ENCODE measurements at places on chromosomes 16 and 17. TPM values are rescaled to one million over a fixed set of nuclear protein-coding genes. Genes with fewer than 3 reads are reported as not detected.
A peak's percentile ranks its signal among the peaks of the same experiment; 100 is the strongest.

Gene NPIPA3
- 1.3 TPM for total RNA-seq

Gene TOX3
- total RNA-seq, result 20.2 TPM

Gene SRCIN1
- 6.7 TPM for total RNA-seq

Gene SULT1A2
- 0.35 TPM for total RNA-seq

Gene TMED6
- 0.31 TPM for total RNA-seq

Gene CLEC18C
- not detected for total RNA-seq

DNA sequence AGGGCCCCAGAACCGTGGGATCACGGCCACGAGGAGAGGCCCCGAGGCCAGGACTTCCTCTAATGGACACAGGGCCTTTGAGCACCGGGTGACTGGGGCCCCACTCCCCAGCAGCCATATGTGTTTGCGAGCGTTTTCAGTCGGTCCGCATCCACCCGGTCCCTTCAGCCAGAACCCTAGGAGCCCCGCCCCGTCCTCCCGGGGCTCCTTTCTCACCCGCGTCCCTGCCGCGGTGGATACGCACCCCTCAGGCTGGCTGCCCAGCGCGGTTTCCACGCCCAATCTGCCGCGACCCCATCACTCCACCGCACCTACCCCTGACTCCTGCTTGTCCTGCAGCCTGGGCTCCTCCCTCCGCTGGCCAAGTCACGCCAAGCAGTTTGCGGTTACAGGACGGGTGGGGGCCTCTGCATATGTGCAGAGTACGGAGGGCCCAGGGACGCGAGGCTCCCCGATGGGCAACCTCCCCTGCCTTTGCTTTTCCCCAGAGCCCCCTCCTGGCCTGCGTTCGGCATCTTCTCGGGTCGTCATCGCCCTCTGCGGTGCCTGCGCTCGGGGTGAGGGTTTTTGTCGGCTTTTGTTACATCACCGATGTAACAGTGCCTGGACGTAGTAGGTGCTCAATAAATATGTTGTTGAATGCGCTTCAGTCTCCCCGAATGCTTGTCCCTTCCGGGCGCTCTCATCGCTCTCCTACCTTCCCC is 1.0 kb upstream of the TTYH2 start:
- peak; percentile 75 for DNase-seq

GRCh38 chr17:14693382-14693781 is 392.5 kb downstream of the HS3ST3B1 start:
- no peak for DNase-seq

GRCh38 chr16:22232277-22233036 is 26.4 kb downstream of the EEF2K start:
- DNase-seq, result no peak

- no peak for DNase-seq
Observed at GRCh38 chr17:45692661-45693060, 91.5 kb upstream of the CRHR1 start.

DNA sequence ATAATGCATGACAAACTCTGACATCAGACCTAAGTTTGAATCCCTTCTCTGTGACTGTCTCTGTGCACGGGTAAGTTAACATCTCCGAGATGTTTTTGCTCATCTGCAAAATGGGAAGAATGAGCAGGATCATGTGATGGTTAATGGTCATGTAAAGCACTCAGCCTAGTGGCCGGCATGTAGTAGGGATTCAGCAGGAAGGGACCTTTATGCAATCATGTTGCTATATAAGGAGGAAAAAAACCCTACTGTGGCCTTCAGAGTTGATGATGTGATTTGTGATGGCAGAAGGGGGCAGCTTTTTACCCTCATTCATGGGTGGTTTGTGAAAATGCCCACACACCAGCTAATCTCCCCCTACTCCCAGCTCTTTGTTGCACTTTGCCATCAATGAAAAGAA is 24.1 kb downstream of the CLEC16A start:
- DNase-seq, result no peak

- no peak for DNase-seq
Observed at GRCh38 chr16:49443576-49443975, 70.0 kb downstream of the C16orf78 start.

DNA sequence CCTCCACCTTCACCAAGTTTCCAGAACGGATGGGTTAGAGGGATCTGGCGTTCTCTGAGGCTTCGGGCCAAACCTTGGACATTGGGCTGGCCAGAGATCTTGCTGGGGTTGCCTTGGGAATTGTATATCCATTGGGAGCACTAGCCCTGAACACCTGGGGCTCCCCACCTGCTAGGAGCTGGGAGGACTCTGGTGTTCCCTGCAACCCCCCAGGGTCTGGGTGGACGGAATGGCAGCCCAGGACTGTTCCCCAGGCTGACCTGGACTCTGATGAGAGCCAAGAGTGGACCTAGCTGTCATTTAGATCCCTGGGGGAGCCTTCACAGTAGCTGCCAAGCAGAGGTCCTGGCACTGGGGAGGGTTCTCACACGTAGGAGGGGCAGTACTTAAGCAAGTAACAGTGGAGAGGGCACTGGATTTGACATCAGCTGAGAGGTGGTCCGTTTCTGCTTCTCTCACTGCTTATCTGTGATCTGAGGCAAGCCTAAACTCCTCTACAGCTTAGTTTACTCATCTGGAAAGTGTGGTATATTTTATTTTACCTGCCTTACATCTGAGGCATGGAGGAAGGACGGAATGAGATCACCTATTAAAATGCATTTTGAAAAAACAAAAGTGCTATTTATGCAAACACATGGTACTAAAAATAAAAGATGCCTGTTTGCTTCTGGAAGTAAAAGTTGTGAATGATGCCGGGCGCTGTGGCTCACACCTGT is 11.7 kb downstream of the SOCS3 start:
- DNase-seq, result no peak

- DNase-seq, result no peak
Observed at GRCh38 chr17:80283116-80283852, 22.6 kb downstream of the RNF213 start.

DNA sequence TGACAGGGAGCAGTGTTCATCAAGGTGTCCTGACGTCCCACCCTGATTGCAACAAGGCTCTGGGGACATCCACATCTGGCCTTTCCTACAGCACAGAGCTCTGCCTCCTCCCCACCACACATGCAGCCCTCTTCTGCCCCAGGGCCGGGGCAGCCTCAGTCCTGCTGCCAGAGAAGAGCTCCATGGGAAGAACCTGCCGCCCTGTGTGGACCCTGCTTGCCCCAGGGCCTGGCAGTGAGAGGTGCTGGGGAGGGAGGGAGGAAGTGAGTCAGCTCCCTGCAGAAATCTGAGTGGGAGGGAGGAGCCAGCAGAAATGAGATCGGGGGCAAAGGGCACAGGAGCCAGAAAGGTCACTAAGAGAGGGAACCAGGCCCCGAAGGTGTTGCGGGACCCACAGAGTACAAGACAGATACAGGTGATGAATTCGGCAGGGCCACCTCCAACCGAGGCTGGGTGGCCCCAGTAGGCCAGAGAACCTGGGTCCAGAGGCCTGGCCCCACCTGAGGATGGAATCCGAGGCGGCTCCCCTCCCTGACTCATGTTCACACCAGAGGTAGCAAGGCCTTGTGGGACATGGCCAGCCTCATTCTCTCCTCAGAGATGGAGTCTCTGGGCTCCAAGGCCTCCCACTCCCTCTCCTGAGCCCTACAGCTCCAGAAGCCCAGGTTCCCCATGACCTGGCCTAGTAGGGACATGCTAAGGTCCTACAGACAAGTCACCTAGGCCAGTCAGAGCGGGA is 24.8 kb downstream of the MYO18A start:
- DNase-seq, result peak; percentile 76

- no peak for DNase-seq
Observed at GRCh38 chr16:2324296-2324859, 16.1 kb downstream of the ABCA3 start.

GRCh38 chr16:27681681-27682080 is 131.7 kb downstream of the KATNIP start:
- no peak for DNase-seq

- no peak for DNase-seq
Observed at GRCh38 chr17:79039171-79039570, 15.2 kb downstream of the C1QTNF1 start.

DNA sequence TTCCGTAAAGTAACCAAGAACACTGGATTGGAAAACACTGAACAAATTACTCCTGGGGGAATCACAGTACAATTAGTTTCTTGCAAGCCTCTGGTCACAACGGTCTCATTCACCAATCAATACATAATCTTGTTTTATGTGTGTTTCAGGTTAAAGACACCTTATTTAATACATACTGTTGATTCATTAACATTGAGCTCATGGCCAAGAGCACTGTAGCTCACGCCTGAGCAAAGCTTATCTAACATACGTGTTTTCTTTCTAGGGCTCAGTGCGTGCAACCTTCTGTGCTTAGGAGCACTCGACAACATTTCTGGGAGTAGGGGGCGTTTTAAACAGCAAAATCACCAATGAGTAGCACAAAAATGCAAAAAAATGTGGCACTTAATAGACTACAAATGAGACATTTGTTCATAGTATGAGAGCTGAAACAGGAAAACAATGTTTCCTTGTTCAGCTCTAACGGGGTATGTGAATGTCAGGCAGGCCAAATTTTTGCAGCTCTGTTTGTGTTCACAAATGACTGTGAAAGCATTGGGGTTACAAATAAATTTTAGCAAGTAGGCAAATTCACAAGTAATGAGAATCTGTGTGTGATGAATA is 206.2 kb downstream of the CNTNAP4 start:
- DNase-seq, result no peak

DNA sequence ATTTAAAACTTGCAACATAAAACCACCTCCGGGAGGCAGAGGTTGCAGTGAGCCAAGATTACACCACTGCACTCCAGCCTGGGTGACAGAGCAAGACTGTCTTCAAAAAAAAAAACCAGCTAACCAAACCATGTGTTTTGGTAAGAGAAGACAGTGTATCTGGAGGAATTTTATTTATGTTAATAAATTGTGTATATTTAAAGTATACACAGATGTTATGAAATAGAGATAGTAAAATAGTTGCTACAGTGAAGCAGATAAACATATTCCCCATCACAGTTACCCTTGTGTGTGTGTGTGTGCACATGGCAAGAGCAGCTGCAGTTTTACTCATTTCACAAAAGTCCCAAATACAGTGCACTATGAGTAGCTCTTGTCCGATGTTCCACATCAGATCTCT is 54.8 kb upstream of the CRISPLD2 start:
- no peak for DNase-seq

DNA sequence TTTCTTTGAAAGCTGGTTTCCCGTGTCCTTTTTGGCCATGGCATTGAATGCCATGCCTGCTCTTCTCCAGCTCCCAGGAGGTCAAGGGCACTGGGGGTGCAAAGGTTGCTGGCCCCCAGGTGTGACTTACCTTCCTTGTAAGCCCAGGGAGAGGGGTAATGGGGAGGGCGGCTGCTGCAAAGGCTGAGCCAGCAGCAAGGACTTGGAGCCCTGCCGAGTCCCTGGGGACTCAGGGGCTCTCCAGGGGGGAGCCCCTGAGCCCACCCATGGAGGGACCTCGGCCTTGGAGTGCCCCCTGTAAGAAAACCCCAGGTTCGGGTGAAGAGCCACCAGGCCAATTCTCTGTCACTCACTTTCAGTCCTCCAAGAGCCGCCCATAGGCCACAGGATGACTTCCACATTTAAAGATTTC is 5.9 kb upstream of the CCL22 start:
- DNase-seq, result no peak

DNA sequence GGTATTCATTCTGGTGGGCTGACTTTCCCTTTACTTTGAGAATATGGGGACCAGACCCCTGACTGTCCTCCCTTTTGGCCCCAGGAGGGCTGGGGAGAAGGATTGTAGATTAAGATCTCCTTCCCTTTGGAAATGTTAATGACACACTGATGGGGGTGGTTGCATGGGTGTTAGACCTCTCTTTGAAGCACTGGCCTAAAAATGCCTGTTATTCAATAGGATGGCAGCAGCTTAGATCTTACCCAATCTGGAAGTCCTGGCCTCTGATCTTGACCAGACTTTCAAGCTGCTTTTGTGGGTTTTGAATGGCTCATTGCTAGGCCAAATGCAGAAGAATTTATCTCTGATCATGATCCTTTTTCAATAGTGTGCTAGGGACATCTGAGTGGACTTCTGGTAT is 25.7 kb downstream of the MAP3K3 start:
- peak; percentile 46 for DNase-seq

GRCh38 chr17:44241106-44241624 is 21.7 kb upstream of the UBTF start:
- no peak for DNase-seq

GRCh38 chr17:8503368-8503767 is 67.7 kb downstream of the NDEL1 start:
- DNase-seq, result no peak

GRCh38 chr16:2365397-2366294 is 25.1 kb upstream of the ABCA3 start:
- no peak for DNase-seq

GRCh38 chr16:58937661-58938060 is 203.5 kb upstream of the GOT2 start:
- DNase-seq, result no peak

GRCh38 chr17:22600644-22601298 is 908.4 kb downstream of the KCNJ18 start:
- no peak for DNase-seq

DNA sequence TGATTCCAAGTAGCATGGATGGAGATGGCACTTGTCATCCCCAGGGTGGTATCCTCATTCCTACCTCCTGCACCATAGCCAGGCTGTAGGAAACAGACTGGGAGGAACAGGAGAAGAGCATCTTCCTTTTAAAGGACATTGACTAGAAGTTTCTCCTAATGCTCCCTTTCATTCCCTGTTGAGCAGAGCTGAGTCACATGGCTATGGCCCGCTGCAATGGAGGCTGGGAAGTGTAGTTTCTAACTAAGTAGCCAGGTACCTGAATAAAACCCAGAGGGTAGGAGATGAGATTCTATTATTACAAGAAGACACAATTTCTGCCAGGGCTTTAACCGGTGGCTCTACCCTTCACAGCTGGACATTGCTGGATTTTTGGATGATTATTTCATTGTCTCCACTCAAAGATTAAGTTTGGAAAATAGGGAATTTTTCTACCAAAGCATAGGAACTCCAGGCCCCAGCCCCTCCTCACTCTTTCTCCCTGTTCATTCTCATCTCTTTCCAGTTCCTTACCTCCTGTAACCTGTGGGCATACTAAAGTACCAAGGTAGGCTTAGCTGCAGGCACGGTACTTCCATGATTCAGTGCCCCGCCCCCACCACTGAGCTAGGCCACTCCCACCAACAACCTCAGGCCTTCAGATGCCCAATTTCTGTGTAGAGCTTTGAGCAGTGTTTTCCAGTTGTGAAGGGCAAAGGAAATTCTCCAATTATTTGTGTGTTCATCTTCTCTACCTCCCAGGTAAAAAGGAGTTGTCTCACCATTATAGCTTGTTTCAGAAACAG is 378.3 kb downstream of the CDH13 start:
- peak; percentile 28 for DNase-seq

GRCh38 chr17:45149669-45150664 is 1.7 kb downstream of the HEXIM1 start:
- peak; percentile 55 for DNase-seq

DNA sequence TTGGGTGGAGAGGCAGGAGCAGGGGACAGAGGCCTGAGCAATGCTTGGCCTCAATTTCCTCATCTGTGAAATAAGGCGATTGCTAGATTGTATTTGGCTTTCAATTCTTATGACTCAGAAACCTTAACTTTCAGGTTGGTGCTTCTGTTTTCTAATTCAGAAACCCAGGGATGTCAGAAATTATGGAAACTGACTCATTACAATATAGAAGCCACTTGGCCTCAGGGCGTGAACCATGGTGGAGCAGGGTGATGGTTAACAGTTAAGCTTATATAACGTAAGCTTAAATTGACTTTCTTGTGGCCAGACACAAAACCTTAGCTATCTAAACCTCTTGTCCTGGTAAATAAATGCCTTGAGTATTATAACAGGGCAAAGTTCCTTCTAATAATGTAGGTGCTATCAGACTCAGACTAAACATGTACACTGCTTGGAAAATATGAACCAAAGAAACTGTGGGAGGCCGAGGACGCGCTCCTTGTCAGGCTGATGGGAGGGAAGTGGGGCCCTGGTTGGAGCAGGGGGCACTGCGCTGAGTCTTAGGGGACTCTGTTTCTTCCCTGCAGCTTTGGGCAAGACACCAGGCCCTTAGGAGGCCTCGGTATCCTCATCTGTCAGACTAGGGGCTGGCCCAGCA is 17.1 kb upstream of the SREBF1 start:
- DNase-seq, result no peak

Data from H9 (cell line).